ENCODE measurements at places on chromosomes 3 and 15.

DNA sequence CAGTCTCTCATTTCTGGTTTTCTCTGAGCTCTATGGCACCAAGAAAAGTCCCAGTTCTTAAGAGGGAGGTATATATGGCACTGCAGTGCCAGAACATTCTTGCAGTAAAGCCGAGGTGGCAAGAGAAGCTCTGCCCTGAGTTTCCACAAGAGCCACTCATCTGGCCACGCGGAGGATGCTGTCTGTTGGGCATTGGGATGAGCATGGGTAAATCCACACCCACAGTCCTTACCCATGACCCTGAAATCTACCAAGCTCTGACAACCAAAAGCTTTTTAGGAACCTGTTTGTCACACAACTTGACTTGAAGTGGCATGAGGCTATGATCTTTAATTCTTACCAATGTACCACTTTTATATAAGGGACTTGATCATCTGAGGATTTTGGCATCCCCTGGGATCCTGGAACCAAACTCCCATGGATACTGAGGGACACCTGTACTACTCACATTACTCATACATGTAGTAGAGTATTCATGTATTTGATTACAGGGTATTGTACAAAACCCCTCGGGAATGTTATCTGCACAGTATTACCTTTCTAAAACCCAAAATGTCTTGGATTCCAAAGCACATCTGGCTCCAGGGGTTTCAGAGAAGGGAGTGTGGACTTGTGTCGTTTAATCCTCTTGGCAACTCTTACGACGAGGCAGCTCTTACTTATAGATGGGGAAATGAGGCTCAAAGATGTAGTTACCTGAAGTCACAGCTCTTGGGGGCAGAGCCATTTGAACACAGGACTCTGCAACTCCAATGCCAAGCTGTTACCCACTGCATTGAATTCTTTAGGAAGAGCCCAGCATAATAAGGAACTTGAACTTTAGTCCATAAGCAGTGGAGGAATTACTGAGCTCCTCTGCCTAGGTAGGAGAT, 8.8 kb downstream of the RPL32 start:
- no peak for DNase-seq

DNA sequence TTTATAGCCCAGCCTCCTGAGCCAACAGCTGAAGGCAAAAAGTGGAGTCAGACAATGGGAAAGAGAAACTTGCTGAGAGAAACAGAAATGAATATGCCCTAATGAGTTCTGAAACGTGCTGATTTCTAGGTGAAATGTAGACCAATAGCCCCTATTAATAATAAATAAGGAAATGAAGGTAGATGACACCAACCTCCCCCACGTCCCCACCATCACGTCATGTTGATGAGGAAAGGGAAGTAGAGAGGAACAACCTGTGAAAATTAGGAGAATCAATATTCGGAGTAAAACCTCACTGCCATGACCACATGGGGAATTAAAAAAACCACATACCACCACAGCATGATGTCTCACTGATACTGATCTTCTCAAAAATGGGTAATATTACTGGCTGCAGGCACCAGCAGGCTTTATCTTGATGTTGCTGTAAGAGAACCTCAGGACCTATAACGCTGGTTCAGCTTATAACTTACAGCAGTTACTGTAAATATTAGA, 64.0 kb downstream of the KAT2B start:
- DNase-seq, result no peak

GRCh38 chr15:85540085-85540797, 159.8 kb downstream of the AKAP13 start:
- DNase-seq, result no peak

DNA sequence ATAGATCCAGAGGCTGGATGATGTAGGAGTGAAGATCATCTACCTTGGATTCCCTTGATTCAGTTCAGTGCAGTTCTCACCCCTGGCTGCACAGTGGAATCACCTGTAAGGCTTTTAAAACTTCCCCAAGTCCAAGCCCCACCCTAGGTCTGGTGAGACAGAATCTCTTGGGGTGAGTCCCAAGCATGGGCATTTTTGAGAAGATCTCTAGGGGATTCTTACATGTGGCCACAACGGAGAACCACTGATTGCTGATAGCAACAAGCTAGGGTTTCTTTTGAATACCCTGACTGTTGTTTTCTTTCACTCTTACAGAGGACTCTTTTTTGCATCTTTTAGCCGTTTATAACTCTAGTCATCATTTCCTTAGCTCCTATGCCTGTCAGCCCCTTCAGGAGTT, 204.9 kb upstream of the RASGRP1 start:
- DNase-seq, result no peak

DNA sequence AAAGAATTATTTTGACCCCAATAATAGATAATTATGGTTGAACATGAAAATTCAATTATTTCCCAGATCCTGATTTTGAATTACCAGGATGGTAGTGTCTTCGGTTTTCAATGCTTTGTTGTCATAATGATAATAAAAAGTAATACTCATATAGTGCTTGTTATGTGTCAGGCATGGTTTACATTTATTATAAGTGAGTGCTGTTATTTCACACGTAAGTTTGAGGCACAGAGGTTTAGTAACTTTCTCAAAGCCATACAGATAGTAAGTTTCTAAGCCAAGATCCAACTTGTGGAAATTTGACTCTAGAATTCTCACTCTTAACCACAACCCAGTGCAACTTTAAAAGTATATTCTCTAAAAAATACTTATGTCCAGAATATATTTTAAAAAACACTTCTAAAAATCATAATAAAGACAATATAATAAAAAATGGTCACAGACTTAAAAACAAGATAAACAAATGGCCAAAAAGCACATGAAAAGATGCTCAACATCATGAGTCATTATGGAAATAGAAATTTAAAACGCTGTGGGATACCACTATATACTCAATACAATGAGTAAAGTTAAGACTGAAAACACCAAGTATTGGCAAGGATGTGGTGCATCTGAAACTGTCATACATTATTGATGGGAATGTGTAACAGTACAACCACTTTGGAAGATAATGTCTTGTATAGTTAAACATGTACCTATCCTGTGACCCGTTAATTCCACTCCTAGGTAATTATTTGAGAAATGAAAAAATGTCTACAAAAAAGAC, 45.2 kb downstream of the SPRED1 start:
- peak; percentile 34 for DNase-seq

DNA sequence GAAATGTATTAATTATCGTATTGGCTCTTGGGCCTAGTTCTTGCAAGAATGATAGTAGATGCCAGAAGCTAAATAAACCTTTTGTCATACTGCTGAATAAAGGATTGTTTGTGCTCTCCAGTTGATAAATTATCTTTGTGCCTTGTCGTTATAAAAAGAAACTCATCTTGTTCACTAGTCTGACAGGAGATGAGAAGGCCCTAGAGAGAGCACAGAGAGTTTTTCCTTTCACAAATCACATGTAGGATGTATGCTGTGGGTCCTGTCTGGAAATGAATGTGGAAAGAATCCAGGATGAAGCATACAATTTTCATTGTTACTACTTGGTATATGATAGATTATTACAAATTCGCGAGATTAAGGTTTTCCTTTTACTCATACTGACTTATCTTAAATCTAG, 113.0 kb downstream of the NLGN1 start:
- no peak for DNase-seq

- peak; percentile 94 for DNase-seq
Measured at GRCh38 chr3:124811436-124811835, 75.7 kb downstream of the ITGB5 start.

DNA sequence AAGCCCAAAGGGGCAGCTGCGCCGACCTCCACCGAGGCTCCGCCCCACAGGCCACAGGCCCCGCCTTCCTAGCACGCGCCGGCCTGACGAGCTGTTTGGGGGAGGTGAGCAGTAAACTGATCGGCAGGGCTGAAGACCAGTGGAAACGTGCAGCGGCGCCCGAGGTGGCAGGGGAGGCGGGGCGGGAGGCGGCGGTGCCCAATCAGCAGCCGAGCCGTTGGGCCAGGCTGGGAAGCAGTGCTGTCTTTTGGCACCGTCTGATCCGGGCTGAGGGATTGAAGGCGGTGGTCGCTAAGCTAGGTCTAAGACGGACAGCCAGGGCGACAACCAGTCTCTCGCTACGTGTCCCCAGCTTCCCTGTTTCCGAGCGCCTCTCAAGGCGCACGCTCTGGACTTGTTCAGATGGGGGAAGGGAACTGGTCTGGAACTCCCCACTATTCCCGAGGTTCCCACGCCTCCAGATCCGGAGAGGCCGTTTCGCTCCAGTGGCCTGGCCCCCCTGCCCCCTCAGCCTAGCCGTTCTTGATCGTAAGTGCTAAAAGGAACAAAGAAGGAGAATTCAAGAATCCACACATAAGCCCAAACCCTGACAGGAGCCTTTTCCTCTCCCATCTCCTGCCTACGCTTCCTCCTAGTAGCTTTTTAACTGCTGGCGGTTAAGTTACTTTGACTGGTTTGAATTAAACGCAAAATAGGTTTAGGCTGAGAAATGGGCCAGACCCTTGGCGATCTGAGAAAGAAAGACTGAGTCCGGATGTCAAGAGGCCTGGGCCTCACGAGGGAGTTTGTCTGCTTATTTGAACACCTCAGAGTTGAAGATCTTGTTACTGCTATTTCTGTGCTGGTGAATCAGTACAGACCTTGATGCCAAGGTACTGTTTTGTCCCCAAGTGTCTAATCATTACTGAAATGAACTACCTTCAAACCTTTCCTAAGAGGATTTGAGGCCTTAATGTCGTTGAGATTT, at the start of gene FMN1:
Gene FMN1, minus strand, starts transcription at position 11 of the 967 bp plus-strand sequence. CDS start 39,800 bp downstream, outside the sequence.
- DNase-seq, result peak; percentile 92

DNA sequence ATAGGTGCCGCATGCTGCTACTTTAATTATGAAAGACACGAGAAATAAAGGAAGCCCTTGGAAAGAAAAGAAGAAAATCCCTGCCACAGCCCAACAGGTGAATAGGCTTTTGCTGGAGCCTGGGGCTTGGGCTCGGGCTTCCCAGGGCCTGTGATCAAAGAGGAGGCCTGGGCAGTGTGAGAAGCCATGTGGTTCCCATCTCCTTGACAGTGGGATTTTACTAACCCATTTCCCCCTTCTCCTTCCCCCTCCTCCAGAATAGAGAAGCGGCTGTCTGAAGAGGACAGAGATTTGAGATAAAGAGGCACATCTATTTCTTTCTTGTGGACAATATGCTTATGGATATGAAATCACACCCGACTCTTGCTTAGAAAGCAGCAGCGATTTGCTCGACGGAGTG, 369.1 kb downstream of the MCTP2 start:
- no peak for DNase-seq

DNA sequence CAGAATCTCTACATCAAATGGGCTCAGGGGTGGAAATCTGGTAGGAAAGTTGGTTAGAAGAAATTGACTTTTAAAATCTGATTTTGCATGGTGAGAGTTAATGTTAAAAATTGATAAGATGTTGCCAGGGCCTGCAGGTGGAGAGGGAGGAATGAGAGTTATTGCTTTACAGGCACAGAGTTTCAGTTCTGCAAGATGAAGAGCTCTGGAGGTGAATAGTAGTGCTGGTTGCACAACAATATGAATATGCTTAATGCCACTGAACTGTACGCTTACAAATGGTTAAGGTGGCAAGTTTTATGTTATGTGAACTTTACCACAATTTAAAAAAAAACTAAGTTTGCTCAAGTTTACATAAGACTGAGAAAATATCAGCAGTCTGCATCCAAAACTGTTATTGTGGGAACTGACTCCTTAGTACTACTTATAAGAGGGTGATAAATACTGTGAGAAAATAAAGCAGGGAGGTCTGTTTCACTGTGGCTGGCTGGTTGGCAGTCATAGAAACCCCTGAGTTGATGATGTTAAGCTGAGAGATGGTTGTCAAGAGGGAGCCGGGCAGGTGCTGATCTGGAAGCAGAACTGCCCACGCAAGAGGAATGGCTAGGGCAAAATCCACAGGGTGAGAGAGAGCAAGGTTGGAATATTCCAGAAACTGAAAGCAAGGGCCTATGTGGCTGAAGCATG, 144.9 kb downstream of the EDEM1 start:
- no peak for DNase-seq

DNA sequence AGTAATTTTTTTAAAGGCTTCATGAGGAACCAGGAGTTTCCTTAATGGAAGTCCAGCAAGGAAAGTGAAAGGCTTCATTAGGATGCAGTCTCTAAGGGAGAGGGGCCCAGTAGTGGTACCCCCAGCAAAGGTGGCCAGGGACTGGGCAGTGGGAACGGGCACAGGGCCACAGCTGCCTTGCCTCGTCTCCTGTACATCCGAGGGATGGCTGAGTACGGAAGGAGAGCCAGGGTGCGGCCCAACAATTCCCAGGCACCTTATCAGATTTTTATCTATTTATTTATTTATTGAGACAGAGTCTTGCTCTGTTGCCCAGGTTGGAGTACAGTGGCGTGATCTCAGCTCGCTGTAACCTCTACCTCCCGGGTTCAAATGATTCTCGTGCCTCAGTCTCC, 14.5 kb downstream of the SEMA3G start:
- DNase-seq, result no peak

GRCh38 chr15:43625106-43625505, 6.5 kb upstream of the STRC start:
- peak; percentile 67 for DNase-seq

- DNase-seq, result peak; percentile 32
Measured at GRCh38 chr3:62201438-62202035, 171.8 kb downstream of the FEZF2 start.

DNA sequence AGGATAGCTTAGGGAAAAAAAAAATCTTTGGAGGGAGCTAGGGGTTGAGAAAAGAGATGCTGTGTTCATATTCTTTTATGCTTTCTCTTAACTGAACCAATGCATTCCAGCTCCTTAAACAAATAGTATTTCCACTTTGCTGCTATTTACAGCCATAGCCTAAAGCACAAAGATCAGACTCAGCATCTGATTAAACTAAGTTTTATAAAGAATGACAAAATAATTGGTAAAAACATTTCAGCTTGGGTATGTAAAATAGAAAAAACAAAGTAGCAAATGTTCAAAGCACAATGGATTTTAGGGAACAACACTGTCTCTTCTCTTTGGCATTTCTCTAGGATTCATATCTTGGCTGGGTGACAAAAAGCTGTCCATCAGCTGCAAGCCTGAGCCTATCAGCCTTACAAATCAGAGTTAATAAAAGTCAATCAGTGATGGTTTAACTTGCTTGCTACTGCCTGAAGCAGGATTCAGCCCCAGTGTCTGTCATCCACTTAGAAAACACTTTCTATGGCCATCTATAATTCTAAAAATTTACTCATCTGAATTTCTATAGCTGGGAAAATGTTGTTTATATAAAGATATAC, 232.1 kb upstream of the CDIN1 start:
- DNase-seq, result peak; percentile 9

All from fibroblast of skin of scalp (primary cell).